CD4-positive, alpha-beta T cell treated with Interleukin-12 subunit alpha and Interleukin-12 subunit beta, for 1 hour (primary cell): ENCODE measurements at places on chromosomes 5 and 9.

DNA sequence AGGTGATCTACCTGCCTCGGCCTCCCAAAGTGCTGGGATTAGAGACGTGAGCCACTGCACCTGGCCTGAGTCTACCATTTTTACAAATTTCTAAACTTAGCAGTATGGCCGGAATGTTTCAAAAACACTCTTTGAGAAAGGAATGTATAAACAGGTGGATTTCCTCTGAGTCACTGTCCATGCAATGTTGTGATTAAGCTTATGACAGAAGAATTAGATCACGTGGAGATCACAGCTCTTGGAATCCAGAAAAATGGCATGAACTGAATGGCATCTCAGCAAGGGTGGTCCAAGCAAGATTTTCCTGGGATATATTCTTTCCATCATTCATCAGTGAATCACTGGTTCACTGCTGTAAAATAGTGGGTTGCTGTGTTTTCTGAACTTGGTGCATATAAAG, 865.0 kb downstream of the PTPRD start:
- DNase-seq: no peak

- DNase-seq: no peak
These were observed 493.4 kb upstream of the TUSC1 start for GRCh38 chr9:26171691-26172090.

- no peak for DNase-seq
These were observed 1.2 kb downstream of the CDHR2 start for GRCh38 chr5:176550275-176550831.

- DNase-seq: no peak
These were observed 612.5 kb downstream of the PRELID2 start for GRCh38 chr5:145222622-145223021.

- DNase-seq: no peak
These were observed 263.6 kb upstream of the PTGER4 start for GRCh38 chr5:40416098-40416497.

GRCh38 chr9:130711469-130711868, 17.9 kb downstream of the EXOSC2 start:
- no peak for DNase-seq

- DNase-seq: no peak
These were observed 88.7 kb upstream of the CAST start for GRCh38 chr5:96573513-96573894.

DNA sequence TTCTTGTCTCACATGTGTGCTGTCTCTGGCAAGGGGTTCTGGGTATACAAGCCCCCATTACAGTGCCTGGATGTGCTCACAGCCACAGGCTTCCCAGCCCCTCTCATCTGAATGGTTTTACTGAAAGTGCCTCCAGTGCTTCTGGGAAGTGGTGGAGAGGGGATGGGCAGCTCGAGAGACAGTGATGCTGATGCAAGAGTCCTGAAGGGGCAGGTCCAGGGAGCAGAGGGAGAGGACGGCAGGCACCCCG, 93.5 kb downstream of the PHF2 start:
- no peak for DNase-seq

DNA sequence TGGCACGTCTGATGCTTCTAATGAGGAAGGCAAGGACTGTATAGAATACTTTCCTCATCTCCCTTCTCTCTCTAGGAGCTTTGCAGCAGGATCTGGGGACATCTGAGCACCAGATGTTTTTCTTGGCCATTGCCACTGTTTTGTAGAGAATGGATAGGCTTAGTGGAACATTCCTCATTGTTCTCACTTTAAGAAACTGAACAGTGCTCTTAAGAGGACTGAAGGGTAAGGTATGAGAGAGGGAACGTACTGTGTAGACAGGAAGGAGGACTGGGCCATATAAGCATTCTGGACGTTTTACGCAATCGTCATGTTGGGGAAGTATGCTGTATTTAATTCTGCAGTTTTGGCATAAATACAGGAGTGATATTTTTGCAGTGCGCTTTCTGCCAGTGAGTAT, 70.6 kb downstream of the SMARCA2 start:
- DNase-seq: no peak

DNA sequence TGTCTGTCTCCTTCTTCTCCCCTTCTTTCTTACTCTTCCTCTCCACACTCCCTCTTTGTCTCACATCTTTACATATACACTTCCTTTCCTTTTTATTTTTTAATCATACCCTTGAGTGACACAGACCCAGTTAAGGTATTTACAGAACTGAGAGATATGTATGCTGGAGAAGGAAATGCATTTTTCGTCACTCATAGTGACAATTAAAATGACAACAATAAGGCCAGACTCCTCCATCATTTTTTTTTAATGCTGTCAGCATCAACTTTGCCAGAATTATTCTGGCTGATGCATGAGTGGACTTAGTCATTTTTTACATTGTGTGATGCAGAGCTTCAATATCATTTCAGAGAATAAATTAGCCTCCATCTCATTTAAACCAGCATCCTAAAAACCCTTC, 272.9 kb downstream of the TMEM38B start:
- no peak for DNase-seq

- DNase-seq: peak; percentile 20
These were observed 48.7 kb downstream of the FBXW11 start for GRCh38 chr5:171957591-171958251.

DNA sequence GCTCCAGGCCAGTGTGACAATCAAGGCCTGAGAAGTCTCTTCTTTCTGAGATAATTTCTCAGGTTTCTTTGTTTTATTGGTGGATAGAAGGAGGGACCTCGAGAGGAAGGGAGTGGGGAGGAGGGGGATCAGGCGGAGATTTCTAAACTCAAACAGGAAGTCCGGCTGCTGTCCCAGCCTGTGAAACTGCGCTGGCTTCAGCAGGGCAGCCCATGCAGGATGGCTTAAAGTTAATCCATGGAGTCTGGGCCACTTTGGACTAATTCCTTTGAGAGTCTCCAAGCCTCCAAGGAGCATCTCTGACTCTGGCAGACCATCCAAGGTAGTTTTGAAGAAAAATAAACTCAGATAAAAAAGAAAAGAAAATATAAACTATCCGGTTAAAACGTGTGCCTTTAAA, 378.5 kb downstream of the MLLT3 start:
- no peak for DNase-seq

GRCh38 chr5:141527426-141527825, 38.5 kb downstream of the PCDHGC5 start:
- no peak for DNase-seq

DNA sequence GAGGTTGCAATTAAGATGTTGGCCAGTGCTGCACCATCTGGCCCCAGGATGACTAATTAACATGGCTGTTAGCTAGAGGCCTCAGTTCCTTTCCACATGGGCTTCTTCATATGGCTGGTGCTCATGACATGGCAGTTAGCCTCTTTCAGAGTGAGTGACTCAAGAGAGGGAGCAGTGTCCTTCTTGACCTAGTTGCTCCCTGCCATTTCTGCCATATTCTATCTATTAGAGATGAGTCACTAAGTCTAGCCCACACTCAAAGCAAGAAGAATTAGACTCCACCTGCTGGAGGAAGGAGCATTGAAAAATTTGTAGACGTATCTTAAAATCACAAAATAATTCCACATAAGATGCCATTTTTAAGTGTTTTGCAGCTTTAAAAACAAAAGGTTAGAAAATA, 651.2 kb upstream of the CCNG1 start:
- DNase-seq: no peak

- DNase-seq: no peak
These were observed 282.6 kb downstream of the ZNF608 start for GRCh38 chr5:124463851-124464250.

DNA sequence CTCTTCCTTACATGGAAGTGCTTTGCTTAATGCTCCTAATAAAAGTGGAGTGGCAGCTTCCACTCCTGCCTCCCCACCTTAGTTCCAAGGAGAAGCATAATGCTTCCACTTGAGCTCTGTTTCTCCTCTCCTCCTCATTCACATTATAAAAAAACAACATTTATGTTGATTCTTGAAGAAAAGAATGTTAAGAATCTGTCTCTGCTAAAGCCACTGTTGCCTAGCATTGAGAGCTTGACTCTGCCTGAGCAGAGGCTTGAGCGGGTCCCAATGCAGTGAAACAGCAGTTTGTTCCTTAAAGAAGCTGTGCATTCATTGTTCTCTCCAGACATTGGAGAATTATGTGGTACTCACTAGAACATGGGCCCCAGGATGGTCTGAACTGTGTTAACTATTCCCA, 101.5 kb upstream of the GHR start:
- DNase-seq: no peak

DNA sequence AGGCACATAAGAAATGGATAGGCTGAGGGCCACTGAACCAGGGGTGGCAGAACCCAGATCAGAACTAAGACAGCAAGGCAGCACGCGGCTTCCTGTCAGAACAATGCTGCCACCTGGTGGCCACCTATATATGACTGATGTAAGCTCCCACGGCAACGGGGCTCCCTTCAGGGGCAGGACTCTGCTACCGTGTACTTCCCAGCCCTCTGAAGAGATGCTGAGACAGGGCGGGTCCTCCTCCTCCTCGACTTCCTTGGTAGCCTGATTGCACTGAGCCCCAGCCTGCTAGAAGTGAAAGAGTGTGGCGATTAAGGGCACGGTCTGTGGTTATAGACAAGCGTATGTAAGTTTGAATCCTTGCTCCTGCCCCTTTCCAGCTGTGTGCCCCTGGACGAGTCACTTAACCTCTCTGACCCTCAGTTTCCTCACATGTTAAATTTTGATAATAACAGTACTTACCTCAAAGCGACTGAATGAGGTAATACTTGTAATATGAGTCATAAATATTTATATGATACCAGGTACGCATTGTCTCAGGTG, 13.3 kb downstream of the RPS14 start:
- peak; percentile 92 for DNase-seq

DNA sequence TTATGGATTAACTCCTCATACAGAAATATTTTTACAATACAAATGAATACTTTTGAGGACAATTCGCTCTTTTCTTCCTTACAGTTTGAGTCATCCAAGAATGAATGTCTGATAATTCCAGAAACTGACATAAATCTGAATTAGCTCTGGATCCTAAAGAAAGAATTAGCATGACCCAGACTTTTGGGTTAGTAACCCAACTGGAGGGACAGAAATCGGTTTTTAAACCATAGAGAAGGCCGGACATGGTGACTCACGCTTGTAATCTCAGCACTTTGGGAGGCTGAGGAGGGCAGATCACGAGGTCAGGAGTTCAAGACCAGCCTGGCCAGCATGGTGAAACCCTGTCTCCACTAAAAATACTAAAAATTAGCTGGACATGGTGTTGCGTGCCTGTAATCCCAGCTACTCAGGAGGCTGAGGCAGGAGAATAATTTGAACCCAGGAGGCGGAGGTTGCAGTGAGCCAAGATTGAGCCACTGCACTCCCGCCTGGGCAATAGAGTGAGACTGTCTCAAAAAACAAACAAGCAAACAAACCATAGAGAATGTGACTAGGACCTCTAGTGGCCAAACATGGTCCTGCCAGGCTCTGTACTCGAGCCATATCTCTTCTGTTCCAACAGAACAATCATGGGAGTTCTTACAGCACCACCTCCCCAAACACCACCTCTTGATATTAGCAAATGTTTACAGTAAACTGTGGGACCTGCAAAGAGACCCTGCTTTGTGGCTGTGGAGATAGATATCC, 44.8 kb downstream of the LURAP1L start:
- no peak for DNase-seq

DNA sequence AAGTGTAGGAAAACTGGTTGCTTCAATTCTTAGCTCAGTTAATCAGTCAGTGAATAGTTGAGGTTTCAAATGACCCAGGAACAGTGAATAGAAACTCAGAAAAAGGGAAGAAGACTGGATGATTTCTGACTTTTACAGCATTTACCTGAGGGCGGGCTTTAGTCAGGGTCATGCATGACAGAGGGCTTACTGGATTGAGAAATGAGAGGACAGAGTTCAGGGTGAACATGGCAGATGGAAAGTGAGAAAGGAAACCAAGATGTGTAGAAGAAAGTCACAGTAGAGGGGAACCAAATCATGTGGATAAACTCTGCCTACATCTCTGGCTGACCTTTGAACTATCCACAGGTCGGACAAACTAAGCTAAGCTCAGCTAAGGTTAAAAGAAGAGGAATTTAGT, 596.0 kb downstream of the SEMA5A start:
- no peak for DNase-seq

DNA sequence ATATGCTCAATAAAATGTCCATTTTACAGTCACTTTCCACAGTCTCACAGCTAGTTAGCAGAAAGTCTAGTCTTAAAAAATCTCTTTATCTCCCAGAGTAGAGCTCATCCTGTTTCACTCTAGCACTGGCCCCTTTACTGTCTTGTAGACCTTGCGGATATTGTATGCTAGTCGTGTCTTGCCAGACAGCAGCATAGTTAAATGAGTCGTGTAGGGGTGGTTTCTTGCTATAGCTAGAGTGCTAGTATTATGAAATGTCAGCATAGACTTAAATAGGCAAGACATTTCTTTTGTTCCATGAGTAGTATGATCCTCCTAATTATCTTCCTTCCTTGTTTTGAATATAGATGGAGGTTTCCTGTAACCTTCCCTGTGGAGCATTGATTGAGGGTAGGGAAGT, 77.4 kb downstream of the C7 start:
- DNase-seq: no peak

DNA sequence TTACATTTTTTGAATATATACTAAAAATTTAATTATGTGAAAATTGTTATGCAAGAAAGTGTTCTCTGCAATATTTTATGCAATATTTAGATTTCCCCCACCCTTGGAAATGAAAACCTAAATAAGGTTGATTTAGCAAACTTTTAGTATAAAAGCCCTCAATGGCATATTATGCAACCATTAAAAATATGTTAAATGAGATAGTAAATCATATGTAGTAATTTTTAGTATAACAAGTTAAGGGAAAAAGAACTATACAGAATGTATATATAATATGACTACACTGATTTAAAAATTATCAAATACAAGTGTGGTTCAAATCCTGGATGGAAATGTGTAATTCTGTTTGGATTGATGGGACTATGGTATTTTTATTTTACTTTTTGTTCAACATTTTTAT, 116.9 kb upstream of the MEF2C start:
- DNase-seq: no peak

DNA sequence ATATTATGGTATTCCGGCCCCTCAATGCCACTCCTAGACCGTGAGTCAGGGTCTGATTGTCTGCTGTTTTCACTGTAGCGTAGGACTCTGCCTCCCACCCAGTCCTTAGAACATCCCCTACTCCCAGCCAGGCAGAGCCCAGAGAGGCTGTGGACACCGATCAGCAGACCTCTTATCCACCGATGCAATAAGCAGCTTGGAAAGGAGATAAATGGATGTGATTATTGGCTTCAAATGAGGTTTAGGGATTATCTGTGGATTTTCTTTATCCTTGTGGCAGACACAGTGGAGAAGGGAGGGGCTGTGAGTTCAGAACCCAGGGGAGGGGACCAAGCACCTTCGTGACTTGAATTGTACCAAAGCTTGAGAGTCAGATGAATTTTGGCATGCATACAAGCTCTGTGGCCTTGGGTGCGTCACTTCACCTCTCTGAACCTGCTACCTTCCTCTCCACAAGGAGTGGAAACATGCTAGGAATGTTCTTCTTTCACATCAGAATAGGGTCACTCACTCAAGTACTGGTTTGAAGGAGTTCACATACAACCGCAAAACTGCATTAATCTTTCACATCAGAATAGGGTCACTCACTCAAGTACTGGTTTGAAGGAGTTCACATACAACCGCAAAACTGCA, 83.1 kb upstream of the CPLX2 start:
- DNase-seq: no peak

- no peak for DNase-seq
These were observed 380.7 kb downstream of the MRPS30 start for GRCh38 chr5:45189481-45189880.

GRCh38 chr9:90446200-90446948, 196.2 kb downstream of the DIRAS2 start:
- no peak for DNase-seq

- no peak for DNase-seq
These were observed 129.9 kb downstream of the DMXL1 start for GRCh38 chr5:119200795-119201194.
